ENCODE measurements at places on chromosomes 6 and 20.

DNA sequence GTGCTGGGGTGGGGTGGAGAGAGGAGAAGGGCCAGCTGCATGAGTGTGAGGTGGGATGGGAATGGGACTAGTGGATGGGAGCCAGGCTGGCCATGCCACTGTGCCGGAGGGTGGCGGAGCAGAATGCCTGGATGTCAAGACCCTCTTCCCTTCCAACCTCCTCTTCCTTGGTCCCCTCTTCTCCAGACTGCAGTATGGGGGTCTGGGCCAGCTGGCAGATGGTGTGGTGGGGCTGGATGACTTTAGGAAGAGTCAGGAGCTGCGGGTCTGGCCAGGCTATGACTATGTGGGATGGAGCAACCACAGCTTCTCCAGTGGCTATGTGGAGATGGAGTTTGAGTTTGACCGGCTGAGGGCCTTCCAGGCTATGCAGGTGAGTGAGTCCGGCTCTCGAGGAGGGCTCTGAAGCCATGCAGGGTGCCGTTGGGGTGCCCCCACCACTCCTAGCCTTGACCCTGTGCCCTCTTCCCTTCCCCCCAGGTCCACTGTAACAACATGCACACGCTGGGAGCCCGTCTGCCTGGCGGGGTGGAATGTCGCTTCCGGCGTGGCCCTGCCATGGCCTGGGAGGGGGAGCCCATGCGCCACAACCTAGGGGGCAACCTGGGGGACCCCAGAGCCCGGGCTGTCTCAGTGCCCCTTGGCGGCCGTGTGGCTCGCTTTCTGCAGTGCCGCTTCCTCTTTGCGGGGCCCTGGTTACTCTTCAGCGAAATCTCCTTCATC, 7.7 kb downstream of the DDR1 start:
- no peak for DNase-seq

- DNase-seq = no peak
These were observed 6.3 kb upstream of the APMAP start for GRCh38 chr20:24998631-24999445.

DNA sequence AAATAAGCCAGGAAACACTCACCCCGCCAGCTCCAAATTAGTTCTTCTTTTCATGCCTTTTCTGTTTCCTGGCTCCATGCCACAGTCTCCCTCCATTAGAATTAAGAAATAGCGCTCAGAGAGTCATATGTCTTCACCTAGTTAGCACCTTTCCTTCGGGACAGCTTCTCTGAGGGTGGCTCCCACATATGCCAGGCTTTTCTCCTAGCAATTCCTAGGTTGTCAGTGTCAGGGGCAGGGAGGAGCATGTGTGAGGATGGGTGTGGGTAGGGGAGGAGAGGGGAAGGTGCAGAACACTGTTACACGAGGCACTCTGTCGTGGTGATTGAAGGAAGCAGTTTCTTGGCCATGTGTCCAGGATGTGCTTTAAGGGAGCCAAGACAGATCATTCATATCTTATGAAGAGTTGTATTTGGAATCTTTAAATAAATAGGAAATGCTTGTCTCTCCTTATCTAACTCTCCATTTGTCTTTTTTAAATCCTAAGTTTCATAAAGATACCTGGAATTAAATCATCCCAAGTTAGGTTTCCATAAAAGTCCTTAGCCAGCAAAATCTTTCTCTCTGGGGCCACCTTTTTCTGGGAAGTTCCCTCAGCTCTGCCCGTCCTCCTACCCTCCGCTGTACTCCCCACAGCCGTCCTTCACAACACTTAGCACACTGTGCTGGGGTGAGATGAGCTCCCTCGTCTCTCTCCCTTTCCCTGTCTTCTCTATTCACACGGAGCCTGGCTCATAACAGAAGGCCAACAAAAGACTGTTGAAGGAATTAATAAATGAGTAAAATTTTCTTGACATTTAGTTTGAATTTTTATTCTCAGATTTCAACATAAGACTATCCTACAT, 361.0 kb downstream of the CD83 start:
- no peak for DNase-seq

DNA sequence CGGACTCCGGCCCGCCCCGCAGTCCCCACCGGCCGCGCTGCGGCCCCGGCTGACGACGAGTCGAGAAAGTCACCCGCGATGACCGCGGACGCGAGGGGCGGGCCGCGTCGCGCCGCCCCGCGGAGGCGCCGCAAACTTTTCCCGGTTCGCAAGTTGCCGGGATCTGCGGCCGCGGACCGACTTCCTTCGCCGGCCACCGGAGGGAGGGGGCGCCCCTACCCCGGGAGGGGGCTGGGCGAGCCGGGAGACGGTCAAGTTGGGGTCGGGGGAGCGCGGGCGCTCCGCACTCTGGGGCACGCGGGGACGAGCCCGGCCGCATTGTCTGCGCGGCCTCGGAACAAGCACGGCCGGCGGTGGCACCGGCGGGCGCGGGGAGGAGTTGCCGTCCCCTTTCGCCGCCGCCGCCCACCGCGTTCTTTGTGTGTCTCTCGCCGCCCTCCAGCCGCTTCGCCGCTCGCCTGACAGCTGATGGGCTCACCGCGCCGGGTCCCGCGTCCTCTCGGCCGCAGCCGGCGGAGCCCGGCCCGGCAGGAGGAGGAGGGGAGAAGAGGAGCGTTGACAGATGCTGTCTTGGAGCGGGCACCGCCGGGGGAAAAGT, 131.6 kb downstream of the OGFRL1 start:
- DNase-seq = no peak

DNA sequence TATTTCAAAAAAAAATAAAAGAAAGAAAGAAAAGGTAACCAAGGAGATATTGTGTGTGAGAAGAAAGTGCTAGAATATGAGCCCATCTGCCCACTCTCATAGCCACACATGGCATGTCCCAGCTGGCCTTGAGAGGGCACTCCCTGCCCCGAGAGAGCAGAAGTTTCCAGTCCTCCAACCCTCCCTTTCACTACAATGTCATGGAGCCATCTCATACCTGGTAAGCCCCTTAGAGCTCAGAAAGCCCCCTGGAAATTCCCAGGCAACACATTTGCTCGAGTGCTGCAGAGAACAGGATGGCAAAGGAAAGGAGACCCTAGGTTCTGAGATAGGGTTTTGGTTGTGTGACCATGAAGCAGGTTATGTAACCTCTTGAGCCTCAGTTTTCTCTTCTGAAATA, 75.8 kb upstream of the RIN2 start:
- no peak for DNase-seq

DNA sequence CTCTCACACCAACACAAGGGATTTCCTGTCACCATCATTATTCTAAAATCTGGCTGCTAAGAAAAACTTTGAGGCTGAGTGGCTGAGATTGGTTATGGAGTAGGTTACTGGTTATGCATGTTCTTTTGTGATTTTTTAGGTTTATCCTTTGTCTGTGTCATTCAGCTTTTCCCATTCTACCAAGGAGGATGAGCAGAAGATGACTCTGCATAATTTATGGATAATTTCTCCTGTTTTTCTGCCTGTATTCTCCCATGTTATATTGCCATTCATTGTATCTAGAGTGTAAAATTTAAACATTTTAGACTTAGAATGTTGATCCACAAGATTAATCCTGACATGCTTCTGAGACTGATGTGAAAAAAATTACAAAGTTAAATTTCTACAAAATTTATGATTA, 67.8 kb downstream of the SOBP start:
- DNase-seq = no peak

DNA sequence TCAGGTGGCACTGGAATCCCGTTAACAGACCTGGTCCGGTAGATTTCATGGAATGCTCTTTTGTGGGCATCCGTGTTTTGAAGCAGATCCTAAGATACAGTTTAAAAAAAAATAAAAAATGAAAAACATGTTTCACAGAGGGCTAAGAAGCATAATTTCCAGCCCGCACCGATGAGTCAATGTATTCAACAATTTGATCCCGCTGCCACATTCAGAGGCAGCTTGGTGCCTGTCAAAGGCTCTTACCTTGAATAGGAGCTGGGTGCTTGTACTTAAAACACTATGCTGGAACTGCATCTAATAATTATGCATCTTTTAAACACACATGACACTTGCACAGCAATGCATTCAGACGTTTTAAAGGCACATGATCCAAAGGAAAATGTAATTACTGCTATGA, 164.8 kb downstream of the SYNE1 start:
- no peak for DNase-seq

DNA sequence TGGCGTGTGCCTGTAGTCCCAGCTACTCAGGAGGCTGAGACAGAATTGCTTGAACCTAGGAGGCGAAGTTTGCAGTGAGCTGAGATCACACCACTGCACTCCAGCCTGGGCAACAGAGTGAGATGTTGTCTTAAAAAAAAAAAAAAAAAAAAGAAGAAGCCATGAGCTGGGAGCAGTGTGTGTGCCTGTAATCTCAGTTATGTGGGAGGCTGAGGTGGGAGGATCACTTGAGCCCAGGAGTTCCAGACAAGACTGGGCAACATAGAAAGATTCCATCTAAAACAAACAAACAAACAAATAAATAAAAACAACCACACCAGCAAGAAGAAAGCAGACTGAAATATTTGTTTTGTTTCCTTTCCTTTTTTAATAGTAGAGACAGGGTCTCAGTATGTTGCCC, 62.2 kb upstream of the KIF13A start:
- no peak for DNase-seq

DNA sequence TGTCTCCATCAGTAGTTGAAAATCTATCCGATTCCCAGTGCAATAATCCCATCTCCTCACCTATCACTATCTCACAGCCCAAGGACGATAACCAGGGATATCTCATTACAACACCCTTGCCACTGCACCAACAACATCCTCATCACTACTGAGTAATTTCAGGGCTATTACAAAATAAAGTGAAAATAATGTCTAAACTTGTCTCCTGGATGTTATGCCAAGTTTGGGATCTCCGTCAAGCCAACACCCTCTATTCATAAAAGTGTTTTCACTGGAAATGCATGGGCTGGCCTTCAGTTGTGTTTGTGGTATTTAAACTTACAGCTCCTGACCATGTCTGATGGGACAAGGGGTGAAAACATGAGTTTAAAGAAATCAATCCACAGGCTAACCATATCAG, 42.0 kb upstream of the STMND1 start:
- no peak for DNase-seq

DNA sequence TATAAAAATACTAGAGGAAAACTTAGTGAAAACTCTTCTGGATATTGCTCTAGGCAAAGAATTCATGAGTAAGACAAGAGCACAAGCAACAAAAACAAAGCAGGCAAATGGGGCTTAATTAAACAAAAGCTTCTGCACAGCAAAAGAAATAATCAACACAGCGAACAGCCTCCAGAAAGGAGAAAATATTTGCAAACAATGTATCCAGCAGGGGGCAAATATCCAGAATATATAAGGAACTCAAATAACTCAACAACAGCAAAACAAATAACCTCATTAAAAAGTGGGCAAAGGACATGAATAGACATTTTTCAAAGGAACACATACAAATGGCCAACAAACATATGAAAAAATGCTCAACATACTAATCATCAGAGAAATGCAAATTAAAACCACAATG, 17.1 kb upstream of the HECA start:
- no peak for DNase-seq

DNA sequence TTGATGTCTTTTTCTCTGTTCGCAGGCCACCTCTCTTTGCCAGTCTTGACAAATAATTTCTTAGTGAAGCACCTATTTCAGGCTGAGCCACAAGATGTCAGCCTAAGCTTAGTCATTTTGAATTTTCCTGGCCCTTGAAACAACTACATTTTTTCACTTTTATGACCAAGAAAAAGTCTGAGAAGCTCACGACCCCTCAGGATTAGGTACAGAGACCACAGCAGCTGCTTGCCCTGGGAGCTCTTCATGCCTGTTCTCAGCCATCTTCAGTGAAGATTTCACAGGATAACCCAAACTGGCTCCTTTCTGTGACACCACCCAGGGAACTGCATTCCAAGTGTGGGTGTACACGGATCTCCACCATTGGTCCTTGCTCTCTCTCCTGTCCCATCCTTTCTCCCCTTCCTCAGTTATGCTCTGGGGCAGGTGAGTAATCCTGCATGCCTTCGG, 38.4 kb upstream of the SPTLC3 start:
- no peak for DNase-seq

DNA sequence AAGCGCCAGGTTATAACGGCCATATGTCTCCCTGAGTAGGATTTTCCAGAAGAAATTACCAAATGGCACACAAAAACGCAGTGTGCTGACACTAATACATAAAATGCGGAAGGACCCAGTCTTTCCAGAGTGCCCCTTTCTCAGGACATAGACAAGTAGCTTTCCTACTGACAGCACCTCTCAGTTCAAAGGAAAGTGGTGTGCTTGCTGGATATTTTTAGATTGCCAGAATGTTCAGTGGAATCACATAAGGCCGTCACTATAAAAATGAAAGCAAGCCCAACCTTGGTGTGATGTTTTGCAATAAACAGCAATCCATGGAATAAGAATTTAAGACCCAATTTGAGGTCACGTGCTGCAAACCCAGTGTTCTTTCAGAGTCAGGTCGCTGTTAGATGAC, 135.5 kb upstream of the AGPAT4 start:
- no peak for DNase-seq

GRCh38 chr20:62486484-62486883, 10.7 kb upstream of the GATA5 start:
- no peak for DNase-seq

- no peak for DNase-seq
These were observed 285.3 kb downstream of the UBE3D start for GRCh38 chr6:82780334-82780733.

DNA sequence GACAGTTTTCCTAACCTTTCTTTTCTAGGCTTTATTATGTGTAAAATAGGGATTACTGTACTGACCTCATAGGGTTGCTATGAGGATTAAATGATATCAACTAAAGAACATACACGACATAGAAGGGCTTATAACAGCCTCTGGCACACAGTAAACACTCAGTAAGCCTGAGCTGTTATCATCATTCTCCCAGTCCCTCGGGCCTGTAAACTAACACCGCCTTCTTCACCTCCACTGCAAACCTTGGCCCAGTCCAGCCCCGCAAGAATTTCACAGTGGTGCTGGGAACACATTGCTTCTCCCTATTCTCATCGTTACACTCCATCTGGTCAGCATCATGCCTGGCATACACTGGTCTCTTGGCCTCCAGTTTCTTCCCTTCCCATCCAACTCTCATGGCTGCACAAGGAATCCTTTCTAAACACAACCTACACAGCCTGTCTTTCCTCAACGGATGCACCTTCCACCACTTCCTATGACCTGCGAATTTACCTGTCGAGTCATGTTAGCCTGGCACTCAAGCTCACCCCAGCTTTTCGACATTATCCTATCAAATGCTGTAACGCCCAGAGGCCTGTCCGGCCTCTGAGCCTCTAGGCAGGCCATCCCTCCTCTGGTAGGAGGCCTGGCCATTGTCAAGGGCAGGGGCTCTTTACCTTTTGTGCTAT, 92.1 kb downstream of the FYN start:
- DNase-seq = no peak

Data from stimulated activated CD8-positive, alpha-beta memory T cell treated with anti-CD3 and anti-CD28 coated beads, Interleukin-12 subunit alpha, Interleukin-12 subunit beta, amount 100 ng/mL, for 4 hours (primary cell).